ENCODE measurements at places on chromosomes 16 and 17. TPM values are rescaled to one million over a fixed set of nuclear protein-coding genes. Genes with fewer than 3 reads are reported as not detected.

The SOX15 gene
- 0.45 TPM for total RNA-seq

The SHCBP1 gene
- 50.0 TPM for total RNA-seq

The SCNN1G gene
- not detected for total RNA-seq

The TPSB2 gene
- total RNA-seq: not detected

The RASD1 gene
- total RNA-seq: 1.4 TPM

The ABCC11 gene
- total RNA-seq: 0.09 TPM

The NHERF2 gene
- total RNA-seq: 140 TPM

The GLP2R gene
- total RNA-seq: not detected

The DNAH9 gene
- not detected for total RNA-seq

DNA sequence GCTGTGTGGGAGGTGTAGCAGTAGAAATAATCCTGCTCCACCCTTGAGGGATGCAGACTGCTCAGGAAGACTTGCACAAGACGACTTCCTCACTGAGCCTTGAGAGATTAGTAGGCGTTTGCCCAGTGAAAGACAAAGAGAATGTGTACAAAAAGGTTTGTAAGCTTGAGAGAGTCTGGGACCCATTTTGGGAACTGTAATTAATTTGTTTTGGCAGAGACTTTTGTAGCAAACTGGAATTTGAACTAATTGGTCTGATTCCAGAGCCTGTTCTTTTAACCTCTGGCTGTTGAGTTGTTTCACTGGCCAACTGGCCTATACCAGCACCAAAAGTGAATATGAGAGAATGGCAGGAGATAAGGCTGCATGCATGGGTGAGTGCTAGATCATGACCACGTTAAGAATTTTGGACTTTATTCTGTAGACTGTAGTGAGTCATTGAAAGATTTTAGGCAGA, 75.5 kb downstream of the AATF start:
- no peak for DNase-seq

- DNase-seq: no peak
These were observed 46.5 kb downstream of the IRX5 start for GRCh38 chr16:54977211-54977610.

GRCh38 chr16:1907226-1907860, 10.9 kb downstream of the HS3ST6 start:
- DNase-seq: no peak

DNA sequence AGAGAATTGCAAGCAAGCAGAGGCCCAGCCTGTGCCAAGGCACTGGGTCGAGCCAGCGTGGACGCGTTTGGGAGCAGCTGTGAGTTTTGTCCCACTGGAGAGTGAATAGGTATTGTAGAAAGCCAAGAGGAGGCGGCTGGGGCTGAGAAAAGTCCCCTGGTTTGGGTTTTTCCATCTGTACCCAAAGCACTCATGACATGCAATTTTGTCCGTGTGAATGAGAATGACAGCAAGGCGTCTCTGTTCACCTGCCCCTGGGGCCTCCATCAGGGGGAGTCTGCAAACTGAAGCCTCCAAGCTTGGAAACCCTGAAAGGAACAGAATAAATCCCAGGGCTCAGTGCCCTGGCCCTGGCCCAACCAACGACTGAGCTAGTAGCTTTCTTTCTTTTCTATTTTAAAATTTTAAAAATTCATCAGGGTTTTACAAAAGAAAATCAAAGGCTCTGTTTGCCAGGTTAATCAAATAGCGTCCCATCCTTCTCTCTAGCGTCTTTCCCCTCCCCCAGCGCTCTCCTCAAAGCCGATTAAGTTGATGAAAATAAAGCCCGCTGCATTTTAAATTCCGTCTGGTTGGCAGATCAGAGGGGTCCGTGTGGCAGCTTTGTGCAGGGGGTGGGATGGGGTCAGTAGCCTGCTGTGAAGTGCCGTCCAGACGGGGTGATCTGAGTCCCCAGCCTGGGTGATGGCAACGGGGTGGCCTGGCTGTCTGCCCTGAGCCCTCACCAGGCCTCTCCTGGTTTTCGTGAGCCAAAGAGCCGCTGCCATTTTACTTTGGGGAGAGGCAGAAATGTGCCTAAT, 171.0 kb downstream of the KATNIP start:
- no peak for DNase-seq

DNA sequence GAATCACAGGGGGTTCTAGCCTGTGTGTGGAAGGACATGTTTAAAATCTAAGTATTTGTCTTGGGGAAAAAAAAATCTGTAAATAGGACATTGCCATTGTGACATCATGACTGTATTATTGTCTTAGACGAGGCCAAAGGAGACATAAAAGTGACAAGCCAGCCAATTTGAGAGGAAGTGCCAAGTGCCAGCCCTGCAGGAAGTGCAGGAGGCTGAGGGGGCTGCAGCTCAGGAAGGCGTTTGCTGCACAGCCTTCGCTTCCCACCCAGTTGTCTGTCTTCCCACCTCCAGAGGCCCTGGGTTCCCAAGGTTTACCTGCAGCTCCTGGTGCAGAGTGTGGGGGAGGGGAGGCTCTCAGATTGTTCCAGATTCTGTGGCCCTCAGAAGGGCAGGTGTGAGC, 1.3 kb downstream of the ADCY7 start:
- no peak for DNase-seq

GRCh38 chr17:30267625-30268024, 24.1 kb downstream of the BLMH start:
- no peak for DNase-seq

GRCh38 chr16:50311134-50311528, 44.8 kb downstream of the ADCY7 start:
- DNase-seq: no peak

- DNase-seq: peak; percentile 10
These were observed 11.3 kb downstream of the DNAAF1 start for GRCh38 chr16:84156342-84156784.

DNA sequence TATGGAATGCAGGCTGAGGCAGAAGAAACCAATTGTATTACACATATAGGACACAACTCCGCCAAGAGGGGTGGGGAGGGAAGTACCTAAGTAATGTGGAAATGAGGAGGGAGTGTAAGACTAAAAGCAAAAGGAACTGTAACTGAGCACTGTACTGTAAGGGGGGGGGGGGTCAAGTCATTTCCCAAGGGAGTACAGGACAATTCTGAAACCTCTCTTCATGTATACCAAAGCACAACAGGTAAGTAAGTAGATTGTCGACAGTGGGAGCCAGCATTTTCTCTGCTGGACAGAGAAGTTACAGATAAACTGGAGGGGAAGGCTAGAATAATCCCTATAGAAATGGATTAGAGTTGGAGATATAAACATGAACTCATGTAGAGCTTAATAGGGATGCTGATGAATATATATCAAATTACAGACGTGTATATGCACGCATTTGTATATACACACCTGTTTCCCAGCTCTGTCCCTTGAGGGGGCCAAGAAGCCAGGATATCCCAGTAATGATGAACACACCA, 6.4 kb downstream of the USP22 start:
- DNase-seq: no peak

- no peak for DNase-seq
These were observed 26.3 kb upstream of the GAS7 start for GRCh38 chr17:10224582-10225195.
